ENCODE measurements at places on chromosomes 12 and 14.

DNA sequence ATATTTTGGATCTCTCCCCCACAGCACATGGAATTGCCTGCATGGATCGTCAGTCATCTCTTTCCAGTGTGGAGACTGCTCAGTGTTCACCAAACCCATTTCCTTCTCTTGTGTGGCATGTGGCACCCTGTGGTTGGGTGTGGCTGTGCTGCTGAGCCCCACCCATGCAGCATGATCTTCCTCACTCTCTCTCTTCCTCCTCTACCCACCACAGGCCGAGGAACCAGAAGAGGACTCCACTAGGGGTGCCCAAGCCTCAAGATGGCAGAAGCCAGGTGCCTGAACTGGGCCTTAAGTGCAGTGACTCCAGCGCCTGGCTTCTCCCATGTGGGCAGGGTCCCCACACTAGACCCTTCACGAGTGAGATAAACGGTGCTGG is 66.8 kb upstream of the GPR68 start:
- DNase-seq, result no peak

DNA sequence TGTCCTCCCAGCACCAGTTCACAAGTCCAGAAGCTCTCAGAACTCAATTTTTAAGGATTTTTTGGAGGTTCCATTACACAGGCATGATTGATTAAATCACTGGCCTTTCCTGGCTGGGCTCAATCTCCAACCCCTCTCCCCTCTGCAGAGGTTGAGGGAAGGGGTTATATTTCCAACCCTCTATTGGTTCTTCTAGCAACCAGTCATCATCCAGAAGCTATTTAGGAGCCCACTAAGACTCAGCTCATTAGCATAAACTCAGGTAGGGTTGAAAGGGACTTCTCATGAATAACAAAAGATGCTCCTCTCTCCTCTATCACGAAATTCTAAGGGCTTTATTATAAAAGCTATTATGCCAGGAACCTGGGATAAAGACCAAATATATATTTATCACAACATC is 41.5 kb downstream of the SPPL3 start:
- no peak for DNase-seq

- DNase-seq, result no peak
Observed at GRCh38 chr12:122979908-122980182, 636 bp upstream of the ARL6IP4 start.

GRCh38 chr12:52029685-52030084 is 21.6 kb upstream of the NR4A1 start:
- peak; percentile 77 for DNase-seq

DNA sequence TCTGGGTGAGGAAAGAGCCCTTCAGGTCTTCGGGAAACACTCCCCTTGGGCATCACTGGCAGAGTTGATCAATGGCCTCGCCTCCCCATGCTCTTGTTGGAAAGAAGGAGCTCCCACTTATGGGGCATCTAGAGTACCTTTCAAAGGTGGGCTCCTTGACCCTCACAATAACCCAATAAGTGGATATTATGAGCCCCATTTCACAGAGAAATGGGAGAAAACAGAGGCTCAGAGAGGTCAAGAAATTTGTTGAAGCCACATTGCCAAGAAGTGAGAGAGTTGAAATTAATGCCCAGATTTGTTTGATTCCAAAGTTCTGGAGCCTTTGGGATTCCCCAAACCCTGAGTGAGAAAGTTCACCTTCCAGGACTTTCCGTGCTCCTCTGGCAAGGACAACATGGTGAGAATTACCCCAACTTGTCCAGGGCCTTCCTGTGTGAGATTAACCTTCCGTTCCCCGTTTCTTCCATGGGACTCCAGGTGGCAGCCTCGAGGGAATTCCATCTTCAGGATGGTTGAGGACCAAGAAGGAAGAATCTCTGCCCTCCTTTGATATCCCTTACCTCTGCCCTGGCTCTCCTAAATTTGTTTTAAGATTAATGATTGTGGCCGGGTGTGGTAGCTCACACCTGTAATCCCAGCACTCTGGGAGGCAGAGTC is 7.5 kb upstream of the CHD4 start:
- no peak for DNase-seq

GRCh38 chr12:45974883-45975282 is 15.5 kb downstream of the SCAF11 start:
- DNase-seq, result no peak

DNA sequence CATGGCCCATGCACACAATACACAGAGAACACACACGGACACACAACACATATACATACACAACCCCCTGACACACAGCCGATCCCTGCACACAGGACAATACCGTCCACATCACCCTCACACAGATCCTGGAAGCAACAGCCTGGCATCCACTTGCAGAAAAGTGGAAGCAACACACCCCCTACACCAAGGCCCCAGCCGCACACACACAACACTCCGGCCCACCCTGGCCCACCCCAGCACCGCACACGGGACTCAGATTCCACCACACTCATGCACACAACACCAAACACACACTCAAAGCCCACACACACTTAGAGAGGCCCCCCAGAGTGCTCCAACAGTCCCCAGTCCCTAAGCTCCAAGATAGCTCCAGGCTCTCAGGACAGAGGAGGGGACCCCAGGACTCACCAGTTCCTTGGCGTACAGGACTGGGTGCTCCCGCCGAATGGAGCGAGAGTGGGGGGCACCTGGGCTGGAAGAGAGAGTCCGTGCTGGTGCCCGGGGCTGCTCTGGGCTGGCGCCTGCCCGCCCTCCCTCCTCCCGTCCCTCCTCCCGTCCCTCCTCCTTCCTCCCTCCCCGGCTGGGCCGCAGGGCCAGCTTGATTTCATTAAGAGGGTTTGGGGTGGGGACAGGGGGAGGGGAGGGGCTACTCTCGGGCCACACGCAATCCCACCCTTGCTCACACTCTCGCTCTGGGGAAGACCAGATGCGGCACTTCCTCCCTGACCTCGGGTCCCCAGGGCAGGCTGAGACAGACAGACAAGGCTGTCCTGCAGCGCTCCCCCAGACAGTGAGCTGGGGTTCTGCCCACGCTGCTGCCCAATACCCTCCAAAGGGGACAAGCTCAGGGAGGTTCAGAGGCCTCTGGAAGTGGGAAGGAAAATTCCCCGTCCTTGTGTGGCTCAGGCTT is at the start of gene TMEM119:
TMEM119 (minus strand) TSS at position 526 of the 913 bp plus-strand sequence. CDS start 5,701 bp downstream, outside the sequence.
- DNase-seq, result no peak

GRCh38 chr14:52131640-52132320 is 62.9 kb upstream of the NID2 start:
- peak; percentile 59 for DNase-seq

DNA sequence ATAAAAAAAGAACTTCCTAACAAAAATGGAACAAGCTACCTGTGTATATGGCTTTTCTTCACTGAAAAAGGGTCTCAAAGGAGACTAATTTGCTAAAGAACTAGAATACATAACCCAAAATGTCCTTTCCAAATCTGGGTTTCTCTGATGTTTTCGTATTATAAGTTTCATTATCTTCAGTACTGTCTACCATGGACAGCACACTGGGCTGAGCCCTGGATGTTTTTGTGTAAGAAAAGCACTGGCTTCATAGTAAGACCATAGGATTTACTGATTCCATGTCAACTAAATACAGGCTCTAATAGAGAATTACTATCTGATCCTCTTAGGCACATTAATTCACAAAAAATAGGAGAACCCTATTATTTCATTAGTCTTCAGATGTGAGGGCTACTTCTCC is 94.3 kb upstream of the GPHB5 start:
- no peak for DNase-seq

DNA sequence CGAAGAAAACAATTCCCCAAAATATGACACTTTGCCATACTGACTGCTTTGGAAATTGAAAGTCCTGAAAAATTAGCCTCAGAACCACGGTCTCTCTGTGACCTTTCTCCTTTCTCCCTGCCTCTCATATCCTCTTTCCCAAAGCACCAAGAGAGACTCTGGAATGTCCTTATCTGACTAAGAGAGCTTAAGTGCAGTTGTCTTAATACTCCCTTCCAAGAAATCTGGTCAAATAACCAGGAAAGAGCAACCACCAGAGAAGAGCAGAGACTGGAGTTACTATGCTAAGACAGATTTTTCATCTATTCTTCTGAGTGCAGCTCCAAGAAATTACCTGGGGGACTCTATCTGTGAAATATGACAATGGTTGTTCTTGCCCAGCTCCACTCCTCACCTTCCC is 10.5 kb upstream of the BTG1 start:
- no peak for DNase-seq

DNA sequence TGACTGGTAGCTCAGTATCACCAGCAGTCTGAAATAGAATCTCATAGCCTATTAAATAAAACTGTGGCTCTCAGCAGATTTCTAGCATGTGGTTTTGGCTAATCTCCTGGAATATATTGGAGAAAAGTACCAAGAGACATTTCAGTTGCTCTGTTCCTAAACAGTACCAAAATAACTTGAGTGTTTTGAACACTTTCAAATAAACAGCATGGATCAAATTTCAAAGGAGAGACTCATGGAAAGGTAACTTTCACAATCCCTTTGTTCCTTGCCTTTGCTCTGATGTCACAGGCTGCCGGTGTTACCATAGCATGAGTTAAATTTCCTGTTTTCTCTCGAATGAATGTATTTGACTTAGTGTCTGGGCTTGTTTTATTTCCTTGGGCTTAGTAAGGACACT is 3.4 kb downstream of the ARG2 start:
- DNase-seq, result no peak

DNA sequence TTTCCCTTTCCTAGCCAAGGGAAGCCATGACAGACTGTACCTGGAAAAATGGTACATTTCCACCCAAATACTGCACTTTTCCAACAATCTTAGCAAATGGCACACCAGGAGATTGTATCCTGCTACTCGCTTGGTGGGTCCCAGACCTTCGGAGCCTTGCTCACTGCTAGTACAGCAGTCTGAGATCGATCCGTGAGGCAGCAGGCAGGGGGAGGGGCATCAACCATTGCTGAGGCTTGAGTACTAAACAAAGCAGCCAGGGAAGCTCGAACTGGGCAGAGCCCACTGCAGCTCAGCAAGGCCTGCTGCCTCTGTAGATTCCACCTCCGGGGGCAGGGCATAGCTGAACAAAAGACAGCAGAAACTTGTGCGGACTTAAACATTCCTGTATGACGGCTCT is 218.8 kb downstream of the LRIG3 start:
- peak; percentile 1 for DNase-seq

- DNase-seq, result no peak
Observed at GRCh38 chr14:101243587-101244338, 317.5 kb upstream of the DIO3 start.

DNA sequence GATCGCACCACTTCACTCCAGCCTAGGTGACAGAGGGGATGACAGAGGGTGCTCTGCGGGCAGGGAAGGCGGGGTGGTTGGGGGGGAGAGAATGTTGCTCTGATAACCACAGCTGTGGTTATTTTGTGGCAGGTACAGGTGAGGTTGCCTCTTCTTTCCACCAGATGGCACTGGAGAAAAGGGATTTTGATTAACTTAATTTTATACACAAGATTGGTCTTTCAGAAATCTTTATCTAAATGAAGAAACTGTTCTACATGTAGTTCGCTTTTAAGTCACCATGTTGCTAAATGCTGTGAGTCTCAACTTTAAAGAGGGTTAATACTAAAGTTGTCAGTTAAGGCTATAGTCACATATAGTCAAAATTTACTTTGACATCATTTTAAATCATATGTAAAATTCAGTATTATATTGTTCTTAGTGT is 25.7 kb downstream of the FGF23 start:
- DNase-seq, result no peak

- DNase-seq, result peak; percentile 32
Observed at GRCh38 chr12:106747973-106748436, 26.5 kb upstream of the RIC8B start.

GRCh38 chr14:63899953-63900352 is 47.1 kb downstream of the SYNE2 start:
- DNase-seq, result no peak

- DNase-seq, result no peak
Observed at GRCh38 chr14:67453575-67454300, 34.8 kb downstream of the TMEM229B start.

DNA sequence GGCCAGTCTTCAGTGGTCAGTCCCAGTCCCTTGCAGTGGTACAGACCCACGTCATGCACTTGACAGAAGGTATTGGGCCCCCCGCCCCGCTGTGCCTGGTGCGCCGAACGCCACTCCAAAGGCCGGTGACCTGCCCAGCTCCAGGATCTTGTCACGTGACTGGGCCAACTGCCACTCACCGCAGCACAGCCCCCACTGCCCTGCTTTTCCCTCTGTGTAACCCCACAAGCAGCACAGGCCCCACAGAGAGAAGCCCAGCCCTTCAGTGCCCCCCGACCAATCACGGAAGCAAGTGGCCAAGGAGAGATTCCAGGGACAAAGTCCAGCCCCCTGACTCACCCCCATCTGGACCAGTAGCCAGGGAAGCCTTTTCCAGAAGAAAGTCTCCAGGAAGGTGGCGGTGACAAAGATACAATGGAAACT is 498 bp downstream of the GPR132 start:
- DNase-seq, result peak; percentile 67

DNA sequence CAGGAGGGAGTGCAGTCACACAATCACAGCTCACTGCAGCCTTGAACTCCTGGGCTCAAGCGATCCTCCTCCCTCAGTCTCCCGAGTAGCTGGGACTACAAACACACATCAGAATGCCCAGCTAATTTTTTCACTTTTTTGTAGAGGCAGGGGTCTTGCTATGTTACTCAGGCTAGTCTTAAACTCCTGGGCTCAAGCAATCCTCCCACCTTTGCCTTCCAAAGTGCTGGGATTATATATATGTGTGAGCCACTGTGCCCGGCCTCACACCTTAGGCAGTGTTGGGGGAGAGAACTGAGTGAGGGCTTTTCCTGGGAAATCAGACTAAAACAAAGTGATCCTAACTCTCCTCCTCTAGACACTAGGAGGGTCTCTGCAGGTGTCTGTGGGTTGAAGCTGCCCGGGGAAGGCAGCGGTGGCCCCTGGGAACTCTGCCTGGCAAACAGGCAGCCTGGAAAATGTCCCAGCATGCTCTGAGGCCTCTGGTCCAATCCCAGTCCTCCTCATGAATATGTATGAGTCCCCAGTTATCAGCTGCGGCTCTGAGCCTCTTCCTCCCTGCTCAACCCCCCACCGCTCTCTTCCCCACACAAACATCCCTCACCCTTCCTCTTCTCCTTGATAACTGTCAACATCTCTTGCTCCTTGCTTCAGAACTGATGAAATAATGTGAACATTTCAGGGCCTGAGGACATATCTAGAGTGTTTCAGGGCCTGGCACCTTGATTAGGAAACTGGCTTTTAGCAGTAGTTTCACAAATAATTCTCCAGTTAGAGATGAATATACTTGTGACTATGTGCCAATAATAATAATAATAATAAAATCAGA is 7.9 kb upstream of the NAA25 start:
- DNase-seq, result peak; percentile 89

- peak; percentile 16 for DNase-seq
Observed at GRCh38 chr12:29200586-29200985, 51.5 kb downstream of the FAR2 start.

Measured in retina (tissue), 1 donor.